Stimulated activated CD4-positive, alpha-beta T cell treated with anti-CD3 and anti-CD28 coated beads, Interleukin-15, amount 100 ng/mL, for 1 hour (primary cell): ENCODE measurements at places on chromosomes 5 and 9.

DNA sequence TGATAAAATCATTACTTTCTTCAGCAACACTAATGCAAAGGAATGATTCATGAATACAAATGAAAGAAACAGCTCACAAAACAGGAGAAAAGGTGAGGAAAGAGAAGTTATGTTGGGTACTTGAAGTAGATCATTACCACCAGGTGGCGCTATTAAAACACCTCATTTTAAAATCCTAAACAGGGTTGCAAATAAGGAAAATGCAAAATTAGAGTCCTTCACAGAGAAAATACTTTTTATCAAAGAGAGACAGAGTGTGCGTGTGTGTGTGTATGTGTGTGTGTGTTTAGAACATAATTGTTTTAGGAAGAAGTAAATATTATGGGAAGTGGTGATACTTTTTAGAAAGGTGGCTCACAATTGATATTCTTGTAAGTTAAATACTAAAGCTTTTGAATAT lies 49.5 kb upstream of the CD180 start:
- no peak for DNase-seq

- DNase-seq, result no peak
These were observed 5.4 kb upstream of the MAP1B start for GRCh38 chr5:72101828-72102227.

GRCh38 chr9:86721843-86722705 lies 225.2 kb downstream of the GAS1 start:
- no peak for DNase-seq

DNA sequence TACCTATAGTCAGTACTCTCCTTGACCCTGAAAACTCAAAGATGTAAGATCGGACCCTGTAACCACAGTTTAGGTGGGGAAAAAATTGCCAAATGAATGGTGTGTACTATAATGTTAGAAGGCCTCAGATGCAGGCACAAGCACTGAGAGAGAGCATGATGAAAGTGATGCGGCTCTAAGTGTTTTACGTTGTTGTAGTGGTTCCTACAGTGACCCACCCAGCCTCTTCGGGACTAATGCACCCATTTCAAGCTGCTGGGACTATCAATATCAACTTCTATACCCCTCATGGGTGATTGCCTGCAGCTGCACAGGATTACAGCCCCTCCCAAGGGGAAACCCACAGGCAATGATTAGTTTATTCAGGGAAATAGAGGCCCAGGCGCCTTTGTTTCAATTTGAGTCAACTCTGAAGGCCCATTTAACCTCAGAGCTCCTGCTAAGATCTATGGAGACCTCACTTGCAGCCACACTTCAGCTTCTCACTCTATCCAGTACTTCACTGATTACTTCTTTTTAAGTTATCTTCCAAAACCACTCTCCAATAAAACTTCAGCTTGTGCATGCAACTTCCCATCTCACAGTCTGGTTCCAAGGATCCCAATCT lies 340.7 kb downstream of the NR2F1-AS1 start:
- DNase-seq, result no peak

- DNase-seq, result no peak
These were observed 194.9 kb downstream of the ATP10B start for GRCh38 chr5:160657068-160657507.

- no peak for DNase-seq
These were observed 25.7 kb downstream of the PDGFRB start for GRCh38 chr5:150129813-150130492.

DNA sequence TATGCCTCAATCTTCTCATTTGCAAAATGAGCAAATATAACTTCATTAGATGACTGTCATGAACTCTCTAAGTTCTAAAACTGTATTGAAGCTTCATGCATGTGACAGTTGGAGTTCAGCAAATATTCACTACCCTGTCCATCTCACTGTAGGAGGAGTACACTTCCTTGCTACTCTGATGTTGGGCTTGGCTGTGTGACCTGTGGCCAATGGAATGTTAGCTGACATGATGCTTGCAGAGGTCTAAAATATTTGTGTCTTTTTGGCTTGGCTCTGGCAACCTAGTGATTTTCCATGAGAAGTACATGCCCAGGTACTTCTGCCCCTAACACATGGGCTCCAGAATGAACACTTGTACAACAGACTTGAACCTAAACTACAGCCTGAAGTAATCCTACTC lies 203.1 kb upstream of the ANKH start:
- no peak for DNase-seq

DNA sequence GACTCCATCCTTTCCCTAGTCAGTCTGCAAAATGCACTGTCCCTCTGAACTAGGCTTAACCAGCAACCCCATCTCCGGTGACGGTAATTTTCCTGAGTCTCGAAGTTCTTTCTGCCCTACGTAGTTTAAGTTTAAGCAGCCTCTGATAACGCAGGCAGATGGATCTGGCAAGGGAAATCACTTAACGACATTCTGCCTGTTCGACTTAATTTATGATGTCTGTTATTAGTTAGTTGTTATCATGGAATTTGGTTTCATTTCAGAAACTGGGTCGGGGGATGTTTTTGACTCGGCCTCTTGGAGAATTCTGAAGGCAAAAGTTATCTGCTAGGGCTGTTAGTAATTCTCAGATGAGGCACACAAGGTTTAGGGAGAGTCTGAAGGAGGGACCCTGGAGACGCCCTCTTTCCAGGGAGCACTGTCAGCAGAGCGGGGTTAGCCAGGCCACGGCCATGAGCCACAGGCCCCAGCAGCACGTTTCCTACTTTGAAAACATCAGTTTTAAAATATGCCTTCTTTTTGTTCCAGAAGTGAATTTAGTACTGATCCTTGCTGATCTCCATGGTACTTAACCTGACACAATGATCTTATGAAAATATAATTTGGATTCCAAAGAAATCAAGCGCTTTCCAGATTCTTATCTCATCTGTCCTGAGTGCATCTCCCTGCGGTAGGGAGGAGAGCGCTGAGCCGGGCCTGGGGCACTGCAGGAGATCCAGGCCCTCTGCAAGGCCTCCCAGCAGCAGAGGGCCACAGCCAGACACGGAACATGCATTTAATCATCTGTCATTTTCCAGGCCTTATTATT lies 171.0 kb upstream of the OTULINL start:
- no peak for DNase-seq

DNA sequence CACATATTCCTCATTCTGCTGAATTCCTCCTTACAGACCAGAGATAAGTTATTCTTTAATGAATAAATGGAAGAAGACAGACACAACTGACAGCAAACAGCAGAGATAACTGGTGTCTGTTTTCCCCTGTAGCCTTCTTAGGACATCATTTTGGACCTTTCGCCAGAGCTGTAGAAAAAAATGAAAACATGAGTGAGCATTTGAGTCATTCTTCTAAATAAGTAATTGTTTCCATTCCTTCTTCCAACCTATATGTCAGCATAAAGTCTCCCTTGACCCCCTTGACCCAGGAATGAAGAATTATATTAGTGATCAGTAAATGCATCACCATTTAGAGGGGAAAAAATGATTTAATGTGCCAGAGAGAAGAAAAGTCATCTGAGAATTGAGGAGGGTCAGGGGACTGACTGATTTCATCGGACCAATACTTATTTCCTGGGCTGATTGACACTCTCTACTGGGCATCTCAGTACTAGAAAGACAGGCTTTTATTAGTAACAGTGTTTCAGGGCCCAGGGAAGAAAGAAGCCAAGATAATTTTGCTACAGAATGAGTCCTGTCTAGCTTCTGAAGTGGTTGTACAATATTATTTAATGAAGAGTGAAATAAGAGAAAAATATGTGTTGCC lies 597.0 kb downstream of the PSAT1 start:
- no peak for DNase-seq

GRCh38 chr9:134329886-134330285 lies 3.6 kb downstream of the RXRA start:
- no peak for DNase-seq

- DNase-seq, result no peak
These were observed 950 bp upstream of the FNBP1 start for GRCh38 chr9:130043654-130044623.

DNA sequence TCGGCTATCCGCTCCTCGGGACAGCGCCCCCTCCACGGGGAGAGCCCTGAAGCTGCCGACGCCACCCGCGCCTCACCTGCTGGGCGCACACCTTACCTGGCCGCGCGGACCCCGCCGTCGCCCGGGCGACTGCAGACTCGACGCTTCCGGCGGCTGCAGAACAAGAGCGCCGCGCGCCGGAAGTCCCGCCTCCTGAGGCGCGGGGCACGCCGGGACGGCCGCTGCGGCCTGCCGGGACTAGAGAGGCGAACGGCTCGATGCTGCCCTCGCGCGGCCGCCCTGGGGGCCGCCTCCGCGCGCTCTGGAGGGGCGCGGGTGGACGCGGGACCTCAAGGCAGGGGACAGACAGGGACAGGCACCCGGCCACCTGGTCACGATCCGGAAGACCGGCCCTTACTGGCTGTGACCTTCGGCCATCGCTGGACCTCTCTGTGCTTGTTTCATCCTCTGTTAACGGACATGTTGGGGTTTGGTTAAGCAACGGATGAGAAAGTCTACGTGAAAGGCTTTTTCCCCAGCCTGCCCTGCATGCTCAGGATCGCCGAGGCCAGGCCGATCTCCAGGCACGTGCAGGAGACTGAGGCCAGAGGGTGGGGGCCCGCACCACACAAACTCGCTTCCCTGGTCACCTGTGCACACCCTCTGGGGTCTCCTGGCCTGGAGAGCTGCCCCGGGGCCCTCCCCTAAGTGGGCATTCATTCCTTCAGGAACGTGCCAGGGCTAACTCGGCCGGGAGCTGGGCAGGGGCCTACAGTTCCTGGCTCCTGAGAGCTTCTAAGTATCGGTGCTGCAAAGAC lies at the start of gene SNAPC4:
Gene SNAPC4, minus strand, starts transcription at position 133 of the 797 bp plus-strand sequence. CDS start 1,742 bp downstream, outside the sequence.
- DNase-seq, result peak; percentile 75

GRCh38 chr5:885529-885928 lies 7.1 kb downstream of the BRD9 start:
- no peak for DNase-seq

- DNase-seq, result no peak
These were observed 372.0 kb downstream of the ARHGEF28 start for GRCh38 chr5:73997960-73998359.
